ENCODE measurements at places on chromosomes 1 and 21. TPM values are rescaled to one million over a fixed set of nuclear protein-coding genes. Genes with fewer than 3 reads are reported as not detected.

Gene ZNF648
- not detected for total RNA-seq

Gene EPHB2
- 3.2 TPM for total RNA-seq

Gene CRP
- 3.8 TPM for total RNA-seq

Gene FOXD3
- not detected for total RNA-seq

Gene YBEY
- 0.53 TPM for total RNA-seq

Gene PRAMEF12
- not detected for total RNA-seq

Gene ZNF124
- 33.1 TPM for total RNA-seq

Gene LHX4
- not detected for total RNA-seq

Gene PADI2
- 0.21 TPM for total RNA-seq

Gene CHD5
- total RNA-seq: 4.0 TPM

Gene SNAPIN
- total RNA-seq: 61.0 TPM

Gene TFF2
- not detected for total RNA-seq

Gene GPATCH2
- total RNA-seq: 3.8 TPM

Gene OR2AK2
- not detected for total RNA-seq

Gene CSF3R
- 3.1 TPM for total RNA-seq

Gene NTNG1
- total RNA-seq: not detected

Gene LDLRAD1
- total RNA-seq: not detected

Gene FCRL6
- not detected for total RNA-seq

Gene ZNF281
- 3.7 TPM for total RNA-seq

Gene OR10T2
- total RNA-seq: not detected

Gene ATP1A4
- total RNA-seq: not detected

Measured in ascending aorta (tissue), 2 donors.